ENCODE measurements at places on chromosomes 11 and 22.

GRCh38 chr11:116279511-116279910 lies 493.3 kb downstream of the BUD13 start:
- DNase-seq, result no peak

- no peak for DNase-seq
Observed at GRCh38 chr22:45008751-45009605, 827 bp downstream of the PHF21B start.

- no peak for DNase-seq
Observed at GRCh38 chr11:68498903-68499883, 38.6 kb downstream of the PPP6R3 start.

DNA sequence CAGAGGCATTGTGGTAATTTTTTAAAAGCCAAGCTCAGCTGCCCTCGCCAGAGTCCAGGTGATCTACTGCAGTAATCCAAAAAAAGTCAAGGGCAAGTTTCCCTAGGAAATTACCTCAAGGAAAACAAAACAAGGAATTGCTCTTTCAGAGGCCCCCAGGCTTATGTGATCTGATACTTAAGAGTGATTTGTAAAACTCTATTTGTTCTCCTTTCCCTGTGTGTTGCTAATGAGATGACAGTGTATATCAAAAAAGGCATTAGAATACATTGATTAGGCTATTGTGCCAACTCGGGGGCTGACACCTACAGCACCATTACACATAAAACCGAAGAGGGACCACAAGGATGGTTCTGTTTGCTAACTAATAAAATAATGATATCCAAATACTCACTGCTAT lies 44.5 kb upstream of the CHRM4 start:
- no peak for DNase-seq

All from smooth muscle cell of the brain vasculature (primary cell).